ENCODE measurements at places on chromosomes 12 and 14.

DNA sequence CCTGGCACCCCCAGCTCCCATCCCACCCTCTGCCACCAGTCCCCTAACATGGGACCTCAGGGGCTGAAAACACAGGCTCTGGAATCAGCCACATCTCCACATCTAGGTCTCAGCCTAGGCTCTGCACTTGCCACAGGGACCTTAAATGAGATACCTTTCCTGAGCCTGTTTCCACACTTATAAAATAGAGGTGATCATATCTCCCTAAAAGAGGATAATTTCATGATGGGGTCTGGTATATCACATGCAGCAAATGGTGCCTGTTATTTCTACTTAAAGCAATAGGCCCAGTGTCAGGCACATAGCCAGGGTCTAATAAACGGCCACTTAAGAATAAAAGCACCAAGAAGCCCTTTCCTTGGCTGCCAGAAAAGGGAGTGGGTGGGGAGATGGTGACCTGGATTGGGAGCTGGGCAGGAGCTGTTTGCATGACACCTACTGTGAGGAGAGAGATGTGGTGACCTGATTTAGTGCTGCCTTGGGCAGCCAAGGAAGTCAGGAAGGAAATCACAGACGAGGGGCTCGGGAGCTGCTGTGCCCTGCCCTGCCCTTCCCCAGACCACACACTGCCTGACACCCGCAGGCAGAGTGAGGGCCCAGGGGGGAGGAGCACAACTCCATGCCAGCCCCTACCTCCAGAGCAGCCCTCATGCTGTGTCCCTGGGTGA, 71.2 kb downstream of the IRF2BPL start:
- no peak for DNase-seq

GRCh38 chr14:64123241-64123822, 170.8 kb downstream of the ESR2 start:
- DNase-seq, result no peak

DNA sequence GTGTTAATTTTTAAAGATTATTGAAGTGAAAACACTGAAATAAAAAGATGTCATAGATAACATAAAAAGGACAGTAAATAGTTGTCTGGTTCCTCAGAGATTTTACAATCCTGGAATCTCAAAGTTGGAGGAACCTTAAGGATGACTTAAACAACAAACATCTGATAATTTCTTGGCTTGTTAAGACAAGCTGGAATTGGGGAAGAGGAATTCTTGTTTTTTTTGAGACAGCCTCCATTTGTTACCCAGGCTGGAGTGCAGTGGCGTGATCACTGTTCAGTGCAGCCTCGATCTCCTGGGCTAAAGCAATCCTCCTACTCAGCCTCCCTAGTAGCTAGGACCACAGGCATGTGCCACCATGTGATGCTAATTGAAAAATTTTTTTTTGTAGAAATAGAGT, 2.3 kb downstream of the ZNF410 start:
- no peak for DNase-seq

- no peak for DNase-seq
Measured at GRCh38 chr14:87772854-87773253, 220.1 kb downstream of the GALC start.

- no peak for DNase-seq
Measured at GRCh38 chr14:89900802-89901201, 53.7 kb downstream of the EFCAB11 start.

DNA sequence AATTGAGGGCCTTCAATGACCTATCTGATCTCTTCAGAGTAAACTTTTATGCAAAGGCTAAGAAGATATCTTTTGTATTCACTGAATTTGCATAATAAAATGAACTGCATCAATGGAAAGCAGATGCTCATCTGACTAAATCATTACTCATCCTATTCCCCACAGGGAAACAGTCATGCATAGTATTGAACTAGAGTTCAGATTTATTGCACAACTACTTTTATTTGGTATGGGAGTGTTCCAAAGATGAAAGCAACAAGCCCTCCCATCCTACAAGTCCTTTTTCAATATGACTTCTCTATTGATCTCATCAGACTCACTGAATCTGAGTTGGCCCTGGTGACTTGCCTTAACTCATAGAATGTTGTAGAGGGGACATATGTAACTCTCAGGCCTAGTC, 159.8 kb downstream of the KITLG start:
- no peak for DNase-seq

- no peak for DNase-seq
Measured at GRCh38 chr12:92900941-92901340, 28.2 kb downstream of the EEA1 start.

DNA sequence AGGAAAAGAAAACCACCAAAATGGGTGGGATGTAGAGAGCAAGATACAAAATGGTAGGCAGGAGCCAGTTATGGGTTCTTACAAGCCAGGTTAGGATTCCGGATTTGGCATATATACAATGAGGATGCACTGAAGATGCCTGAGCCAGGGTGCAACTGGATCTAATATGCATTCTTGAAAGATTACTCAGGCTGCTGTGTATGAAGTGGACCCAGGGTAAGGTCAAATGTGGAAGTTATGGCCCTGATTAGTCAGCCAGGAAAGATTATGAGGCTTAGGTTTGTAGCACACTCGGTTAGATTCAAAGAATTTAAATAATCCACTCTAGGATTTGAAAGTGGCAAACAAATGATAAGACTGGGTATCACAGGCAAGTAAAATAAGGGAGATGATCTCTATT, 1750.7 kb upstream of the FLRT2 start:
- no peak for DNase-seq

- DNase-seq, result no peak
Measured at GRCh38 chr12:8065991-8066594, at the start of gene C3AR1. C3AR1 (minus strand) TSS chr12:8066359; CDS start chr12:8060185, 6,174 bp downstream.

DNA sequence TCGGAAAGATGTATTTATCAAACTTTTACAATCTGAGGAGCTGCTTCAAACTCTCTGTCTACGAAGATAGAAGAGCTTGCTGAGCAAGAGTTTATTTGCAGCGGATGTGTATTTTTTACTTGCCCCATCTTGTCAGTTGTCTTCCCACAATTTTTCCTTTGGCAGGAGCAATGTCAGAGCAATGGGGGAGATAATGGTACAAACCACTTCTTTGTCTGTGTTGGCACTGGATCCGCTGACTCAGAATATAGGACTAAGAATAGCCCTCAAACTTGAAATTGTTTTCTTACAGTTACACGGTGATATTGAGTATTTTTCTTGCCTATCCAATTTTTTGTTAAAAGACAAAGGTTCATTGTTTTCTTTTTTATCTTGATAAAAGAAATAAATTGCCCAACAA, 27.6 kb downstream of the HELB start:
- no peak for DNase-seq

- no peak for DNase-seq
Measured at GRCh38 chr12:42234970-42235369, 3.1 kb downstream of the YAF2 start.

GRCh38 chr14:94115058-94115591, 4.6 kb downstream of the IFI27 start:
- no peak for DNase-seq

- DNase-seq, result peak; percentile 64
Measured at GRCh38 chr12:107645630-107646333, 39.8 kb upstream of the PWP1 start.

- no peak for DNase-seq
Measured at GRCh38 chr14:103023881-103024473, 33.4 kb downstream of the CDC42BPB start.

DNA sequence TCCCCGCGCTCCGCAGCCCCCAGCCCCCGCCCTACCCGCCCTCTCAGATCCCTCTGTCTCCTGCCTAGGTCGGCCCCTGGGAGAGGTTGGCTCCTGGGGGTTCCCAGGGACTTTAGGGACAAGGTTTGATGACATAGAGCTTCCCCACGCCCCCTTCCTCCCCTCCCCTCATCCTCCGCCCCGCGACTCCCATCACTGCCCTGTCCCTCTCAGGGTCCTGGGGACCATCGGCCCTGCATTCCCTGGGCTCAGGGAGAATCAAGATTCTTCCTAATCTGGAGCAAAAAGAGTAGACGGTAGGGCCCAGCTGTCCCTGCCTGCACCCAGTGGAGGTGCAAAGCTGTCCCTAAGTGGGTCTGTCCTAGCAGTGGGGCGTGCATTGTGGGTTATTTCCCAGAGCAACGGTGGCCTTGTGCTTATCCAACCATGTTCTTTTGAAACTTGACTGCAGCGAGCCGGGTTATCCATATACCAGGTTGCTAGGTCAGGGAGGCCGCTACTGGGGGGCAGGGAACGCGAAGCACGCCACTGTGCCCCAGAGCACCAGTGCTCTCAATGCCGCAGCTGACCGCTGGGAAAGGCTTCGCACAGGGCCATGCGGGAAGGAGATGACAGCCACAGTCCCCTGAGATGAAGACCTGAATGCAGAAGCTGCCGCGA, 124.4 kb upstream of the PRMT8 start:
- no peak for DNase-seq

DNA sequence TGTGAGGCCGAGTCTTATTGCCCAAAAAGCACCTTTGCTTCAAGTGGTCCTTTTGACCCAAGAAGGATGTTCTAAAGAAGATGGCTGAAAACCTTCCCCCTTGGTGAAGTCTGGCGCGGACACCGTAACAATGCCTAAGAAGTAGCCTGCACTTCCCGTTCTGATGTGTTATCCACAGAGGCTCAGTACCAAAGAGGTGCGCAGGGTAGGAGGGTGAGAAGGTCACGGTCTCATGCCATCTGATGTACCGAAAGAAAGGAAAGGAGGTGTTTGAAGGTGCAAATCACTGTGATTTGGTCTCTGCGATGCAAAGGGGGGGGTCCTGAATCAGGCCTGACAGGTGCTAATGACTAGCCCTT, 9.9 kb downstream of the PEBP1 start:
- no peak for DNase-seq

- DNase-seq, result no peak
Measured at GRCh38 chr12:117092886-117093285, 6.3 kb downstream of the TESC start.

GRCh38 chr12:95321516-95322246, 104.1 kb downstream of the VEZT start:
- DNase-seq, result no peak

GRCh38 chr12:1851151-1851701, 30.9 kb downstream of the LRTM2 start:
- no peak for DNase-seq

GRCh38 chr14:99326041-99326710, 54.2 kb upstream of the BCL11B start:
- DNase-seq, result no peak

DNA sequence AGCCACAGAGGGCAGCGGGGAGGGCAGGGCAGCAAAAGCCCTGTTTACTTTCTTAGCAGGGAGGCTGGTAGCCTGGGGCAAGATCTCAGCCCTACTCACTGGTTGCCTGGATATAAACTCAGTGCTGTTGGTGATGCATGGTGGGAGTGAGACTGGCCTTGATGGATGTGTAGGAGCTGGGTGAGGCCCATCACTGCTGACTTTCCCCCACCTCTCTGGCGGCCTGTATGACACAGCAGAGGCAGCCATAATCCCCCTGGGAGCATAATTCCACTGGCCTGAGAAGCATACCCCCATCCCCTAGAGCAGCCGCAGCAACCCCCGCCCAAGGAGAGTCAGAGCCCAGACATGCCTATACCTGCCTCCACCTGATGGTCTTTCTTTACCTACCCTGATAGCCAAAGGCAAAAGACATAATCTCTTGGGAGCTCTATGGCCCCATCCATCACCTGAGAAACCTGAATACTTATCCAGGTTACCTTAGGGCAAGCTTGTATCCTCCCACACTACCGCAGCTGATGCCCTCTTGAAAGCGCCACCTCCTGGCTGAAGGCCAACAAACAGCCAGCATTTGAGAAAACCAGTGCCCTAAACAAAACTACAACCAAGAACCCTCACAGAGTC, 59.3 kb downstream of the DNAI7 start:
- DNase-seq, result no peak

- no peak for DNase-seq
Measured at GRCh38 chr14:85764822-85765221, 234.9 kb downstream of the FLRT2 start.

Measured in neuronal stem cell (in vitro differentiated cells).